Cardiac fibroblast (primary cell): ENCODE measurements at places on chromosomes 11 and 22.
A peak's percentile ranks its signal among the peaks of the same experiment; 100 is the strongest.

DNA sequence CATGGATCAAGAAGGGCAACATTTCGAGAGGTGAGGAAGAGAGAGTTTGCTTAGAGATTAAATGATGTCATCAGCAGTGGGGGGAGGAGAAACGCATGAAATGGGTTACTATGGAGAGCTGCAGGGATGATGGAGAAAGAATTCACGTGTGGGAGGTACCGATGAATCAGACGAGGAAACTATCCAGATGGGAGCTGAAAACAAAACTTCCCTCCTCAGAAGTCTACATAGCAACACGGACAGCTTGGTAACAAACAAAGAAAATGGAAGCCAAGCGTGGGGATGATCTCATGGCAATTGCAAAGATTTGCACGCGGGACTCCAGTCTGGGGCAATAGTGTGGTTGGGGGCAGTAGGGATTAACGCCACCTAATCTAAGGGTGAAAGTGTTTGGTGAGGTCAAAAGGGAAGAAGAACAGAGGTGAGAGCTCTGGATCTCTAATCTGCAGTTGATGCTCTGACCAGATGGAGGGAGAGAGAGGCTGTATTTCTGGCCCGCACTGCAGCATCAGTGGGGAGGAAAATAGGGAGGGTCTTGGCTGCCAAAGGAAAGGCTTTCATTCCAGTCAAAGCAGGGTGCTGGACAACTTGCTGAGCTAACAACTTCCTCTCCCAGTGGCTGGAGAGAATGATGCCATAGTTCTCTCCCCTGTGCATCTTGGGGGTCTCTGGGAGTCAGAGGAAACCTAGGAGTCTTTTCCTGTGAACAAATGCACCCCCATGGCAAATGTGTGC lies 43.4 kb upstream of the CSNK2A3 start:
- DNase-seq: peak; percentile 90

- DNase-seq: no peak
Measured at GRCh38 chr11:44577231-44577830, 11.9 kb downstream of the CD82 start.

GRCh38 chr11:44130751-44131150 lies 35.3 kb downstream of the EXT2 start:
- no peak for DNase-seq

GRCh38 chr11:35343033-35343598 lies 76.2 kb downstream of the SLC1A2 start:
- no peak for DNase-seq

DNA sequence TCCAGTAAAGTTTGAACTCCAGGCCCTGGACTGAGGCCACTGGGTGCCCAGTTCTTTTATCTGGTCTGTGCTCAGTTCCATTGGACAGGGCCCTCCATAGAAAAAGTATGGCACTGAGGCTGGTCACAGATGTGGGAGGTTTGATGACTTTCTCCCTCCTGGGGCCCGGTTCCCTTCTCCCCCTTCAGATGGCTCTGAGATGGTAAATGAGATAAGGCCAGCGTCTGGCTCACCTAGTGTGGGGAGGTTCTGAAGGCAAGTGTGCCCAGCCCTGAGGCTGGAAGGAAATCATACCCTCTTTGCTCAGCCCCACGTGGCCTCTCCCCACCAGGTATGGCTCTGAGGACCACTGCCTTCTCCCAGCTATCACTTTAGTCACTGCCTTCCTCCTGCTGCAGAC lies 1.5 kb upstream of the CLDN5 start:
- DNase-seq: no peak

DNA sequence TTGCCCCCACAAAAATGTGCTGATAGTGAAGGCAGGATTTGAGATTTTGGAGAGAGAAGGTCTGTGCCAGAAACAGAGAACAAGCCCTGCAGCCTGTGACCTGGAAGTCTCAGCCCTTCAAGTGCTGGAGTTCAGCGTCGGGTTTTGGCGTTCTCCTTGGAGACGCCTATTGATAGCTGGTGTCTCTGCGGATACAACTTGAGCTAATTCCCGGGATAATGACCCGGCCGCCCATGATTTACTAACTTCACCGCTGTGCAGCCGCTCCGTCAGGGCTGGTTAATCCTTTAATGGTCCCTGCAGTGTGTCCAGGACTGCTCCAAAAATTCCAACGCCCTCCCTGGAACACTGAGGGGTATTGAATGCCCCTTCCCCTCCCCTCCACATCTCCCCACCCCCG lies 76.6 kb downstream of the WT1 start:
- no peak for DNase-seq

- no peak for DNase-seq
Measured at GRCh38 chr11:126640186-126640585, 284.7 kb downstream of the ST3GAL4 start.

DNA sequence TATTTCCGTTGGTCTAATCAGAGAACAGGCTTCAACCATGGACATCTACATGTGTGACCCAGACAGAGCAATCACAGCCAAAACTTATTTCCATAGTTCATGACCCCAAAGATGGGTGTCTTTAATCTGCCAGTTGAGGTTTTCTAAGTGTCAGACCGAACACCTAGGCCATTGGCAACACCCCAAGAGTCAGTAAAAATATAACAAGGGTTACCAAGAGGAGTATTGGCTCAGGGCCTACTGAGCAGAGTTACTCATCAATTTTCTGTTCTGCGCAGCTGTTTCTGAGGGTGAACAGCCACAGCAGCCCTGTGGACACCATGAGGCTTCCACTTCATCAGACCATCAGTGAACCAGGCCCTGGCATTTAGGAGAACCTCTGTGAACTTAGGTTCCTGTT lies 18.8 kb downstream of the GUCD1 start:
- DNase-seq: no peak

- DNase-seq: no peak
Measured at GRCh38 chr11:62142043-62142375, 18.2 kb downstream of the INCENP start.

DNA sequence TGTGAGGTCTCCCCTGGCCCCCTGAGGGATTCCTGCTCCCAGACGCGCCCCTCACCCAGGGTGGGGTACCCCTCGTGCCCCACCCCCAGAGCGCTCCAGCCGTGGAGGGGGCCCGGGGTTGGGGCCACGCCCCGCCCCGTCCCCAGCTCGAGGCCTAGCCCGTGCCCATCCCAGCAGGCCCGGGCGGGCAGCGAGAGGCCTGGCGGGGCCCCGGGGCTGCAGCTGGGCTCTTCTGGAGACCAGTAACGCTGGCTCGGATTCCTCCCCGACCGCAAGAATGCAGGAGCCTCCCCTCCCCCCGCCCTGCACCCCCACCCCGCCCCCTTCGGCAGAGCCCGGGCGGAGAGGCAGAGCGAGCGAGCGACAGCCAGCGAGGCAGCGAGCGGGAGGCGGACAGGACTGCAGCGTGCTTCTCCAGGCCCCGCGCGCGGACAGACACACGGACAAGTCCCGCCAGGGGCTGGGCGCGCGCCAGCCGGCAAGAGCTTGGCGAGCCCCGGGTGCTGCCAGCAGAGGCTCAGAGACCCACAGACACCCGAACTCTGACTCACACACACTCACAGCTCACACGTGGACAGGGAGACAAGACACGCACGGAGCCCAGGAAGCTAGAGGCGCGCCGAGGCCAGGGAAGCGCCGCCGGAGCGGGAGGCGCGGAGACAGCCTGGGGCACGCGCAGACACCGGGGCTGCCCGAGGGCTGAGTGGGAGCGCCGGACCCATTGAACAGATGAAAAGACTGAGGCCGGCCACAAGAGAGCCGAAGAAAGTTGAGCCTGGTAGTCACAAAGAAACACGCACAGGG lies 15.2 kb downstream of the BCL9L start:
- DNase-seq: peak; percentile 94

- DNase-seq: peak; percentile 44
Measured at GRCh38 chr11:13354335-13354734, 76.7 kb downstream of the BMAL1 start.

- DNase-seq: peak; percentile 8
Measured at GRCh38 chr22:45884201-45885062, 92.5 kb downstream of the WNT7B start.

GRCh38 chr22:20781272-20781990 lies 7.5 kb downstream of the SERPIND1 start:
- DNase-seq: peak; percentile 54

DNA sequence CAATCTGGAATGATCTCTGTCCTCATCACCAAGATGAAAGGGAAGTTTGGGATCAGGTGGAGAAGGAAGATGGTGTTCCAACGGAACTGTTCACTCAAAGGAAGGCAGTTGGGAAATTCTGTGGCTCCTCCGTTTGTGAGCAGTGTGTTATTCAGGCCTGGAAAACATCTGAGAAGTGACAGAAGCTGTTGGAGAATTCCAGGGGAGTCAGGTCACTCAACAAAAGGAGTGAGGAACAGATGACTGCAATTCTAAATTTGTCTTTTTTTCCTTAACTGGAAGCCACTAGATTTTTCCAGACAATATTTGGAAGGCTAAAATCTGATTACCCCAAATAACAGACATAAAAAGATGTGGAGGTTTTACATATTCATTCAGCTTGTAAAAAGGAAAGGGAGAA lies 107.8 kb downstream of the CD44 start:
- peak; percentile 62 for DNase-seq

DNA sequence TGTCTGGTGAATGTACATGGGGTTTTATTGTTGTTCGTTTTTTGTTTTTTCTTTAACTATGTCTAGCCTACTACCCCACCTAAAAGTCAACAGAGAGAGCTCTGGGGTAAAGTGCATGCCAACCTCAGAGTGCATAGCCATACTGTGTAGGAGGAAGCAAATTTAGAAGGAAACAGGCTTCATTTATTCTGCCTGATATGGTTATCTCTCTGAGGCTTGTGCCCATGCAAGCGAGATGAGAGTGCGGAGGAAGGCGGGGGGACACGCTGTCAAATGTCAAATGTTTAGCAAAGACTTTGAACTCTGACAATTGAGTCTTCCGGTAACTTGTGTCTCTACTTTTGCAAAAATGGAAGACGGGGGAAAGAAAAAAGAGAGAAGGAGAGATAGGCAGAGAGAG lies 295.5 kb downstream of the ETS1 start:
- DNase-seq: no peak

GRCh38 chr11:27388001-27388400 lies 25.0 kb upstream of the CCDC34 start:
- no peak for DNase-seq

DNA sequence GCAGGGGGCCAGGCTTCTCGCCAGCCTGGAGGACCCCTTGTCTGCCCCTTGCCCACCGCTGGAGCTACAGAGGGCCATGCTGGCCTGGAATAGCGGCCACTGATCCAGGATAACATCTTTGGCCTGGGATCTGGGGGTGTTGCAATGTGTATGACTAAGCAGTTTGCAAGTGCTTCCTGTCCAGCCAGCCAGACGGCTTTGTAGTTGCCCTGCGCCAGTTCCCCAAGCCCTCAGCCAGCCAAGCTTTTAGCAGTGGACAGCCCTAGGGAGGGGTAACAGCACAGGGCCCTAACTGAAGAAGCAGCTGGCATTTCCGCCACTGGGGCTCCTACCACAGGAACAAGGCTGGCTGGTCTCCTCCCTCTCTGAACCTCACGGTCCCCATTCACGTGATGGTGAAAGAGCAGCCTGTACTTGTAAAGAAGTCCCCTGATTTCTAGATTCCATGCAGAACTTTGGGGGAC lies 32.1 kb downstream of the UQCR10 start:
- peak; percentile 97 for DNase-seq

DNA sequence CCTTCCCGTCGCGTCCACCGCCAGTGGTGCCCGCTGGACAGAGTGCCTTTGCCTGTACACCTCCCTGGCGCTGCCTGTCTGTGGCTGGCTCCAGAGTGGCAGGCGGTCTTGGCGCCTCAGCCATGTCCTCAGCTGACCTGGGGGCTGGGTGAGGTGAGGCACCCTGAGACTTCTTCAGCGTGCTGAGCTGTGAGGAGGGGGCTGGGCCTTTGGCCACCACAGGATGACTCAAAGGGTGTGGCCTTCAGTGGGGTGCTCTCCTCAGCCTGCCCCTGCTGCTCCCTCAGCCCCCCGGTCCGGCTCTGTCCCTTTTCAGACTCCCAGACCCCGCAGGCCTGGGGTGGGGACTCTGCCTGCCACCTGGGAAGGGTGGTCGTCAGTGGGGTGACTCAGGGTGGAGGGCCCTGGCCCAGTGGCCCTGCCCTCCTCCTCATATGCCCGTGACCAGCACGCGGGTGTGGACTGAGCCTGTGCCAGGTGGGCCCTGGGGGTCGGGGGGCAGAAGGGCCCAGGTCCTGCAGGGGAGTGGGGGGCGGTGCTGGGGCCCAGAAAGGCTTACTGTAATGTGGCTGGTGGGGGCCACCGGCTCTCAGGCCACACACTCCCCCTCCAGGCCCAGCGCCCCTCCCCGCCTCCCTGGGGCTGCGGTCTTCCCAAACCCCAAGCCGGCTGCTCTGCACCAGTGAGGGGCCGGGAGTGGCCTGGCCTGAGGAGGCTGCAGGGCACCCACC lies 15.9 kb downstream of the CRELD2 start:
- peak; percentile 28 for DNase-seq

DNA sequence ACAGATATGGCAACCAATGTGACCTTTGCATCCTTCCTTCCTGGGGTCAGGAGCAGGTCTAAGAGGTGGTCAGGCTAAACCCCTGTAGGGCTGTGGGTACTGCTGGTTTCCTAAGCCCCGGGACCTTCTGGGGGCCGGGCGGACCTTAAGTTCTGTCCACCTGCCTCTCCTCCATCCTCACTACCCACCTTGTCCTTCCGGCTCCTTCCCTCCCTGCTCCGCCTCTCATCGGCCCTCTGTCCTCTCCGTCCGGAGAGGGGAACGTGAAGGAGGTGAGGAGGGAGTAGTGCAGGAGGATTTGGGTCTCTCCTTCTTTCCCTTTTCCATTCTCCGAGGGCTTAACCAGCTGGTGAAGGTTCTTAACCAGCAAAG lies 28.3 kb upstream of the PARVB start:
- no peak for DNase-seq

DNA sequence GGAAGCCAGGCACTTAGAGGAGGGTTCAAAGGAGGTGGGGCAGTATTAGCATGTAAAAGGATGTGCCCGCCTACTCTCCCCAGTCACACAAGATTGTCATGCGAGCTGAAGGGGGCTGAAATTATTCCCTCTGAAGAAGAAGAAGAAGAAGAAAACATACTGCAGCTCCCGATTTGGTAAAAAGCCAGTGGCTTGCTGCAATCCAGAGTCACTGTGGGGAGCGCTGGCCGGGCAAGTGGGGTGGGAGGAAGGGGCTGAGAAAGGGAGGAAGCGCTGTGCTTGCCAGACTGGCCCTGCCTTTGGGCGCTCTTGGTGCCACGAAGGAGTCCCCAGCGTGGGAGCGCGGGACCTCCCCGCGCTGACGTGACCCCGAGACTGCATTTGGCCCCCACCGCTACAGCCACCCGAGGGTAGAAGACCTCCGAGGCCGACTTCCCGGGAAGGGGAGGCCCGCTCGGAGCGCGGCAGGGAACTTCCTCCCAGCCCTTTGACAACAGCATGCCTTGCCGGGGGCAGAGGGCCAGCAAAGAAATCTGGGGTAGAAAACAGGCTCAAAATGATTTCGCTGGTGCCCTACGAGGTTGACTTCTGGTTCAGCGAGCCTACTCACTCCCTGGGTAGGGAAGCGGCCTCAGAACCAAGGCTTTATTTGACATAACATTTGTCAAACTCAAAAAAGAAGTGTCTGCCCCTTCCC lies 906.3 kb downstream of the DLG2 start:
- DNase-seq: no peak

GRCh38 chr11:70640408-70640807 lies 242.1 kb downstream of the CTTN start:
- DNase-seq: no peak
